ENCODE measurements at places on chromosomes 3 and 15.

DNA sequence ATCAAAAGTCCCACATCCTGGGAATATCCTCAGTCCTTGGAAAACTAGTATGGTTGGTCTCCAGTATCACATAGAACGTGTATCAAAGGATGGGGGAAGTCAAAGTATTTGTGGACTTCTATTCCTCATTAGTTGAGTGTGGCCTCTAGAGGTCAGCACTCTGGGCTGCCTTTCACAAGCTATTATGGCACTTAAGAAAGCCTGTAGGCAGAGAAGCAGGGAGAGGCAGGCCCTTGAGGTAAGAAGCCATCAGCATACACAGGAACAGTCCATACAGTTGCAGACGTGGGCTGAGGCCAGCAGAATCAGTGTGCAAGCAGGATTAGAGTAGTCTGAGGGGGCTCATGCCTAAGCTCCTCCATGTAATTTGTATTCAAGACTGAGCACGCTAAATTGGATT, 341.7 kb downstream of the CLSTN2 start:
- no peak for DNase-seq

GRCh38 chr15:39885099-39885777, 34.8 kb downstream of the GPR176 start:
- DNase-seq, result no peak

- DNase-seq, result no peak
These were observed 37.8 kb downstream of the CFAP100 start for GRCh38 chr3:126432361-126433104.

DNA sequence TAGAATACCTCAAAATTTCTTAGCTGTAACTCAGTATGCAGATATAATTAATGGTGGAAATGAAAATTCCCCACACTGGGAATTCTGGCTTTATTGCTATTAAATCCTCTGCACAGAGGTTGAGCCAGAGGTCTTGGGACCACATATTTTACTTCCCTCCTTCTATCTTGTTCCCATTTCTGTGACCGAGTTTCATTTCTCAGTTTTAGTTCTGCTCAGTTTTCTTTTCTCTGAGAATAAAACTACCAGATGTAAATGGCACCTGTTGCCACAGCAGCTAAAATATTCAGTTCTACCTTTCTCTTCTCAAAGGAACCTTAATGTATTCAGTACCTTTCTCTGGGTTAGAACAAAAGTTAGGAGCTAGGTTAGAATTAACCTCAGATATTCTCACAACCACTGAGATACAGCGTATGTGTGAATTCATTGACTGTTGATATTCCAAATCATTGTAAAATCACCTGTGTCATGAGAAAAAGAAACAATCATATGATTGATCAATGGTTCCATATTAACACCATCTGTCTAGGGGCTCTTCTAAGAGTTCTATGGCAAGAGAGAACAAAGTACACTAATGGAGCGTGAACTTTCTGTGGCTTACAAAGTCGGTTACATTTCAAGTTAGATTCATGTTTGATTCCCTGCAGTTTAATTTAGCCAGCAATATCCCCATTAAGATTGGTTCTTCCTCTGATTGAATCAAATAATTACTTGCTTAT, 374.1 kb downstream of the EFHB start:
- no peak for DNase-seq

DNA sequence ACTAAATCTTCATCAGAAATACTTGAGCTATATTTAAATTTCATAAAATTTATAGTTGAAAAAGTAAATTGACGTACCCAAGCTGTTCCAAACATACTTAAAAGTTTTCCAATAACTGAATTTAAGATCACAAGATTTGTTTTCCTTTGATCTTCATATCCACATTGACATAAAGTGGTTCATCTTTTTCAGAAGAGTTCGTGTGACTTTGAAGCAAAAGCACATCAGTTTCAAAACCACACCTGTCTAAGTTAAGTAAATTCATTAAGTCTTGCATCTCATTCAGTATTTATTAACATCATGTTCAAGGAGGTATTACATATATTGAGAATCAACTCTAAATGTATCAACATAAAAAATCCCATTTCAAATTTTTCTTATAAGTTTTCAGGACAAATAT, 79.5 kb downstream of the BFSP2 start:
- no peak for DNase-seq

DNA sequence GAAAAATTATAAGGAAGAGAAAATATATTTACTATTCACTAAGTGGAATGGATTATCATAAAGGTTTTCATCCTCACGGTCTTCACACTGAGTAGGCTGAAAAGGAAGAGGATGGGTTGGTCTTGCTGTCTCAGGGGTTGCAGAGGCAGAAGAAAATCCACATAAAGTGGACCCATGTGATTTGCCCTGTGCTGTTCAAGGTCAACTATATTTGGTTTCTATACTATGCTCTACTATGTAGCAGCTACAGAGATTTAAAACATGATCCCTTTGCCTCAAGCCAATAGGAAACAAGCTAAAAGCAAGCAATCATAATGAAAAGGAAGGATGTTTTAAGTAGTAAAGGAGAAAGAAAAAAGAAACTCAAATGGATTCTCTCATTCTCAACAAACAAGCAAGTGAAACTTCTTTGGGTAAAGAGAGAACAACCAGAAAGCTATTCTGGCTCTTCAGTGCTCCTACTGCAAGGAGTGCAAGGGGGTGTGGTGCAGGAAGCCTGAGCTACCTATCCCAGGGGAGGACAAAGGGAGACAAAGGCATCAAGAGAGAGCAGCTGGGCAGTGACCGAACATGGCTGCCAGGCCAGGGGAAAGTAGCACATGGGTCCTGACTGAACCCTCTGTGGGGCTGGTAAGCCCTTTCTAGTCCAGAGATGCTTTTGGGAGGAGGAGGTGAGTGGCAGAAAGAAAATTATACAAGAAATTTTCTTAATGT, 35.9 kb downstream of the SFMBT1 start:
- DNase-seq, result no peak

- no peak for DNase-seq
These were observed 238.0 kb downstream of the MYRIP start for GRCh38 chr3:40047406-40047805.

DNA sequence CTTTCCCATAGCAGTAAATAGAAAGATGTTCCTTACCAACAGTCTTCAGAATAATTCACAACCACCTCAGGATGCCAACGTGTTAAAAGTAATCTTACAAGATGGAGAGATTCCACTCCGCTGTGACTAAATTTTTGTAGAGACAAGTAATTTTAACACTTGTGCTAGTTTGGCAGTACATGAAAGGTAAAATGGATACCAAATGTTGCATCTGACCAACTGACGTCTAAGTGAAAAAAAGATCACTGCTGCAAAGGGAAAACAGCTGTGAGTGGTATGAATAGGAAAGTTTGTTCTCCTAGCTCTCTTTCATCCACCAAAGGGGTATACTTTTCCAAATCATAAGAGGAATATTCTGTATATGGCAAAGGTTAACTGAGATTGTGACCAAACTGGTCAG, 2.6 kb downstream of the SPG21 start:
- DNase-seq, result no peak

DNA sequence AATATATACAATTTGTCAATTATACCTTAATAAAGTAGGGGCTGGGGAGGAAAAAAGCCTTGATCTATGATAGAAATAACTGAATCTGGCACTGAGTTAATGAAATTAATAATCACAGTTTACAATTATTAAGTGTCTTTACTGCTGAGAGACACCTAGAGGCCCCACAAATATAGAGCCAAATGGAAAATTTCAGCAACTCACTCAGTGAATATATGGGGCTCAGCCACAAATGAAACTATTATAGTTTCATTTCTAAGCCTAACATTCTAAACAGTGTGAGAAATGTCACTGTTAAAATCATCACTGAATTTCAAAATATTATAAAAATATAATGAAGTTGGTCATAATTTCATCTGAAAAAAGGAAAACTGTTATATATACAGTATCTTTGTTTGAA, 40.3 kb downstream of the GNB4 start:
- DNase-seq, result no peak

GRCh38 chr15:34161329-34161963, 48.5 kb downstream of the KATNBL1 start:
- DNase-seq, result no peak

DNA sequence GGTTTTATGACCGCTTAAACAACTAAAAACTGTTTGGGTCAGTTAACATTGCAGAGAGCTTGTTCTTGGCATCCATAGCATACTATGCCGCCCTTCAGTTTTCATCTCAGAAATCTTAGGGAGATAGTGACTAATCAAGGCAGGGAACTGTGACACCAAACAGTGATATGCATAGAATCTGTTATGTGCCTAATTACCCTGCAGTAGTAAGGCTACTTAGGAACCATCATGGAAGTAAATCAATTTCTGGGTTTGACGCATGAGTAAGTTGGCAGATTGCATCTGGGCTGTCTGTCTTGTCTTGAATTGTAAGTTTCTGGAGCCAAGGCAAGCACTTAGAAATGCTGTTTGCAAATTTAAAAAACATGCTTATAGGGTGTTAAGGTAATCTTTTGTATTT, 22.5 kb downstream of the KCTD6 start:
- DNase-seq, result no peak

DNA sequence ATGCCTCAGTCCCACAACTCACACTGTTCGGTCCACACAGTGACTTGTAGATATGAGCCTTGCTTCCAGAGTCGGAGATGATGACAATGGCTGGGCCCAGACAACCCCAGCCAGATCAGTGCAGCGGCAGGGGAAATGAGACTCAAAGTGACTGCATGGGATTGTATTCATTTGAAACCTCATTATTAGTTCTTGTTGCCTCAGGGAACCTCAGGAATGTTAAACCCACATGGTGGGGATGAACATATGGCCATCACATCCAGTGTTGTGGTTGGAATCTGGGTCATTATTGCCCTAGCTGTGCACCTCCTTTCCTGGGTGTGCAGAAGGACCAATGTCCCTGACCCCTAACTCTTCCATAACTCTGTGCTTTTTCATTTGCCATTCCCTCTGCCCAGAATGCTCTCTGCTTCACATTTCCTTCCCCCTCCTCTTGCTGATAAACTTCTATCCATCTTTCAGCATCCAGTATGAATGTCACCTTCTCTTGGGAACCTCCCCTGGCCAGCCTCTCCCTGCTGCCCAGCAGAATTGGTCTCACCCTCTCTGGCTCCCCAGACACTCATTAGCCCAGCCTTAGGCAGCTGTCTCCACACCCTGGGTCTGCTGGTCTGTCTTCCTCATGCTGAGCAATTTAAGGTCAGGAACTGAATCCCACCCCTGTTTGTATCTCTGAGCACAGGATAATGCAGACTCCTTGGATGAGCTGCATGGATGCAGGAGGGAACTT, 67.0 kb upstream of the TNFAIP8L3 start:
- no peak for DNase-seq

GRCh38 chr15:62758126-62758951, 284.2 kb upstream of the TPM1 start:
- DNase-seq, result no peak

- DNase-seq, result no peak
These were observed 196.0 kb downstream of the AKAP13 start for GRCh38 chr15:85576392-85576791.

DNA sequence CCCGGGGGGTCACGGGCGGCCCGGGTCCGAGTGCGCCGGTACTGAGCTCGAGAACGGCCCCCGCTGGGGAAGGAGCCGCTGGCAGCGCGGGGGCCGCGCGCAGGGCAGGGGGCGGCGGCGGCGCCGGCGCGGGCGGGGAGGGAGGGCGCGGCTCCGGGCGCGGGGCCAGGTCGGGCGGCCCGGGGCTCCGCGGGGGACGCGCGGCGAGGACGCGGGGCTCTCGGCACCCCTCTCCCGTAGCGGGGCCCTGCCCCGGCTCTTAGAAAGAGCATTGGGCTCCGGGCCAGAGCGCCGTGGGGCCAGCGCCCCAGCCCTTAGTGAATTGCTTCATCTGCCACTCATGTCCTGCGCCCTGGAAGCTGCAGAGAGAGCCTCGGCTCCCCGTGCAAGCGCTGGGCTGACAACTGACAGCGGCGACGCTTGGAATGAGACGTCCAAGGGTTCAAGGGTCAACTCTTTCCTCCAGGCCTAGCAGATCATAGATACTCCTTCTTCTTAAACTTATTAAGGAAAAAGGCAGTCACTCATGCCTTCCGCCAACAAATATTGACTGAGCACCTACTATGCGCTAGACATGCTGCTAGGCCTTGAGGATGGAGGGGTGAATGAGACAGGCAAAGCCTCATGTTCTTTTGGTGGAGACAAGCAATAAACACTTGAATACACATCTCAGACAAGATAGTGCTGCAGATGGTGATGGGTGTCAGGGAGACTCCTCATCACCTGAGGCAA, 140.8 kb downstream of the SMAD6 start:
- DNase-seq, result no peak

DNA sequence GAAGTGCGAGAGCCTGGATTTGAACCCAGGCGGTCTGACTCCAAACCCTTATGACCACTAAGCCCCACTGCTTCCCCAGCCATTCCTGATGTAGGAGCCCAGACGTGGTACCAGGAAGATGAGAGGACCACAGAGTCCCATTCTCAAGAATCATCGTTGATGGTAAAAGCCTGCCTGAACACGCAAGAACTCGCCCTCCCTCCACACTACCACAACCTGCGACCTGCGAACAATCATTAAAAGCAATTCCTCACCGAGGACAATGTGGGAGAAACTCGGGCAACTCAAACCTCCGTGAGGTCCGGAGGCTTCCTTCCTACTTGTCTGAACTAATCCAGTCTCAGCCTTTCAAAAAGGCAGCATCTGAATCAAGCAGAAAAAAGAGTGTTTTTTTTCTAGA, 10.3 kb downstream of the MAGI1 start:
- DNase-seq, result no peak

DNA sequence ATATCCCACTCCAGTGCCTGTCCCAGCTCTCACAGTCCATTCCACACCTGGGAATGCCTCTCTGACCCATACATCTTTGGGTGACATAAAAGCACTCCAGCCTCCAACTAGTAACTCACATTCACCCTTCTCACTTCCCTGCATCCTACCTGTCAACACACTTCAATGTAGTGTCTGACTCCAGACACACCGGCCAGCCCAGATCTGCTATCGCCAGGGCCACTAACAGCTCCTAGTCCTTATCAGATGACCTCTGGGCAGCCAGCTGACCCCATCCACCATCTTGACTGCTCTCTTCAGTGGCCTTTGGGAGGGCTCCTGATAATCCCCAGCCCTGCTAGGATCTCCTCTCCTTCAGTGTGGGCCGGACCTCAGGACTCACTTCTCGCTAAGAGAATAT, 2.9 kb upstream of the MCM2 start:
- DNase-seq, result no peak
